ENCODE measurements at places on chromosomes 5 and 9.

- DNase-seq = no peak
Observed at GRCh38 chr5:159929176-159929575, 12.9 kb downstream of the ADRA1B start.

- DNase-seq = no peak
Observed at GRCh38 chr5:120124031-120124430, 340.1 kb upstream of the PRR16 start.

- DNase-seq = no peak
Observed at GRCh38 chr5:19874811-19875210, 113.2 kb downstream of the CDH18 start.

DNA sequence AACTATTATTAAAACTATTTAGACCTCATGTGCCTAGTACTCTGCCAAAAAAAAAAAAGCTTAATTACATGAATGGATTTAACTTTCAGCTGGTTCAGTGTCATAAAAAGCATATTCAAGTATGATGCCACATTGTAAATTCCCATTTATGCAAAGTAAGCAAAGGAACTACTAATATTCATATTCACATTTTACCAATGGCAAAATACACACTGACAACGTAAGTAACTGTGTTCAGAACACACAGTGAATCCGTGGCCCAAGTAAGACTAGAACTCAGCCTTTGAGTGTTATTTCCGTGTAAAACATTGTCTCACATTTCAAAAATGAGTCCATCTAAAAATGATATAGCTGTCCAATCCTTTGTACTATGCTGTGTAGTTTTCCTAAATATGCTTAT, 56.8 kb downstream of the PPP2R2B start:
- no peak for DNase-seq

- no peak for DNase-seq
Observed at GRCh38 chr5:136016945-136017530, 11.8 kb upstream of the TGFBI start.

GRCh38 chr5:180080486-180081280, 9.1 kb upstream of the RNF130 start:
- DNase-seq = no peak
